Activated CD4-positive, alpha-beta T cell treated with anti-CD3 and anti-CD28 coated beads, Interleukin-10, Interleukin-2, amounts not matched to agents 100 ng/mL and 50 ng/mL, durations not matched to agents 16 hours and 8 hours (primary cell): ENCODE measurements at places on chromosomes 11 and 22.

- peak; percentile 47 for DNase-seq
These were observed 35.0 kb upstream of the OR6M1 start for GRCh38 chr11:123841174-123841573.

DNA sequence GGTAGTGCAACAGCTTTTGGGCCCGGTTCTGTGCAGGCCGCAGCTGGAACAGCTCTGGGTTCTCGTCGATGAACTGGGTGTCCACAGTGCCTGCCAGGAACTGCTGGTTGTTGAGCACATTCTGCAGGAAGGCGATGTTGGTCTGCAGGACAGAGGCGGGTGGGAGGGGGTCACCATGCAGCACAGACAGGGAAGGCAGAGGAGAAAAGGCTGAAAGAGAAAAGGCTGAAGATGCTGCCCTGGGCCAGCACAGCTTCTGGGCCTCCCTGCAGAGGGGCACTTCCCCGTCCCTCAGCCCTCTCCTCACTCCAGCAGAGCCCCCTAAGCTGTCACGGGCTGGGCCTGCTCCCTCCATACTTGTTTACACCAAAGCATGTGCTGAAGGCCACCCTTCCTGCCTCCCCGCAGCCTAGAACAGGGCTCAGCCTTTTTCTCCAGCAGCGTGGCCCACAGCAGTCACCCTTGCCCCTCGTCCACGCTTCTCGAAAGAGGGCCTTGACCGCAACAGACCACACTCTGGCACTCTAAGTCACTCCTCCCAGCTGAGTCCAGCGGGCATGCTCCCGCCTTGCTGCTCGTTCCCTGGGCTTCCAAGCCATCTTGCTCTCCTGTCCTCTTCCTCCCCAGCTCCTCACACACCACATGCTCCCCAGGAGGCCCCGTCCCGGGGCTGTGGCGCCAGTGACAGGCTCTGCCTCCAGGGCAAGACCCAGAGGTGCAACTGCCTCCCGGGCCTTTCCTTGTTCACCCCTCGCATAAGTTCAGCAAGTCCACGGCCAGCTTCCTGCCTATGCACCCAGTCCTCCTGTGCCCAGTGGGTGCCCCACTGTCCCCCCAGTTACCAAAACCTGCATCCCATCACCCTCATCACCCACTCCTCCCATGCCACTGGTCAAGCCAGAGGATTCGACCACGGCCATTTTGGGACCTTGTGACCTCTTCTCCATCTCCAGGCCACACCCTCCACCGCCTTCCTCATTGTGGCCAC is 3.3 kb upstream of the LRFN4 start:
- no peak for DNase-seq

DNA sequence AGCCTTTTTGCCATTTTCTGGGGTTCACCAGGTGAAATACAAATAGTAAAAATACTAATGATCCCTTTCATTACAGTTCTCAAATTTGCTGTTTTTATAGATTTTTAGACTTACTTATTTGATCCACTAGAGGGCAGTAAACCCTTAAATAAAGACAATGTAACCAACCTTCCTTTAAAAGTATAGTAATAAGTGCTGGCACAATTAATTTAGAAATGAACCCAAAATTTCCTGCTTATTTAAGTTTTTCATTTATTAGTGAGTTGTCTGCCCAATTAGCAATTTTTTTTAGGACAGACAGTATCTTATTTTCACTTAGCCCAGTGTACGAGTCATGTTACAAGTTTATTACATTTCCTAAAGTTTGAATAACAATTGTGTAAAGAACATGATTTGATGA is 4.7 kb downstream of the DDIAS start:
- peak; percentile 31 for DNase-seq

GRCh38 chr11:84963240-84963639 is 663.9 kb downstream of the DLG2 start:
- DNase-seq: no peak

DNA sequence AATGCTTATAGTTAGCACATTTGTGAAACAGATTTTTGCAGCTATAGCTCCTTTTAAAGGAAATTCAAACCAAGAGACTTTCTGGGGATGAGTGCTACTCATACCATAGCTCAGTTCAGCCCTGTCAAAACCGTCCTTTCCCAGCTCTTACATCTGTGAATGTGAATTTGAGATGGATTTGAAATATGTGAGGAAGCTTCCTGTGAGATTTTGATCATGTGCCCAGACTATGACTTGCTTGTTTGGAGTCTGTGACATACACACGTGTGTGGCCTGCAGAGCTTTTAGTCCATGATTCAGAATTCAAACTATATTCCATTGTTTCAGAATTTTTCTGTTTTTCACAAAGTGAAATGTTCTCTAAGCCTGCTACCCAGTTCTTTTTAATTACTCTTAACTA is 4.4 kb upstream of the MMP1 start:
- DNase-seq: no peak
